ENCODE measurements at places on chromosomes 5 and 9. TPM values are rescaled to one million over a fixed set of nuclear protein-coding genes. Genes with fewer than 3 reads are reported as not detected.

STING1 gene
- total RNA-seq: 1.2 TPM

TMOD1 gene
- 3.0 TPM for total RNA-seq

ANKRD55 gene
- total RNA-seq: not detected

SLC6A7 gene
- total RNA-seq: 0.02 TPM

FREM1 gene
- not detected for total RNA-seq

IFNB1 gene
- total RNA-seq: not detected

SREK1IP1 gene
- total RNA-seq: 9.8 TPM

INSL4 gene
- total RNA-seq: 19.2 TPM

FBP1 gene
- total RNA-seq: not detected

ARL14EPL gene
- not detected for total RNA-seq

NXNL2 gene
- total RNA-seq: 0.67 TPM

SNCAIP gene
- total RNA-seq: not detected

PCDHB13 gene
- 0.06 TPM for total RNA-seq

EPB41L4B gene
- total RNA-seq: 5.9 TPM

RMRP gene
- total RNA-seq: 45.5 TPM

TCOF1 gene
- total RNA-seq: 89.2 TPM

BAAT gene
- total RNA-seq: 0.48 TPM

ITGA1 gene
- 1.6 TPM for total RNA-seq

KIF12 gene
- total RNA-seq: 2.2 TPM

HMGCS1 gene
- total RNA-seq: 63.3 TPM

NEK6 gene
- 68.7 TPM for total RNA-seq

ECPAS gene
- 41.0 TPM for total RNA-seq

CCL27 gene
- not detected for total RNA-seq

OSMR gene
- total RNA-seq: 85.6 TPM

GCNT4 gene
- 0.58 TPM for total RNA-seq

ESM1 gene
- not detected for total RNA-seq

C9orf85 gene
- total RNA-seq: 14.6 TPM

PDZD2 gene
- 0.21 TPM for total RNA-seq
